ENCODE measurements at places on chromosomes 3 and 15.

DNA sequence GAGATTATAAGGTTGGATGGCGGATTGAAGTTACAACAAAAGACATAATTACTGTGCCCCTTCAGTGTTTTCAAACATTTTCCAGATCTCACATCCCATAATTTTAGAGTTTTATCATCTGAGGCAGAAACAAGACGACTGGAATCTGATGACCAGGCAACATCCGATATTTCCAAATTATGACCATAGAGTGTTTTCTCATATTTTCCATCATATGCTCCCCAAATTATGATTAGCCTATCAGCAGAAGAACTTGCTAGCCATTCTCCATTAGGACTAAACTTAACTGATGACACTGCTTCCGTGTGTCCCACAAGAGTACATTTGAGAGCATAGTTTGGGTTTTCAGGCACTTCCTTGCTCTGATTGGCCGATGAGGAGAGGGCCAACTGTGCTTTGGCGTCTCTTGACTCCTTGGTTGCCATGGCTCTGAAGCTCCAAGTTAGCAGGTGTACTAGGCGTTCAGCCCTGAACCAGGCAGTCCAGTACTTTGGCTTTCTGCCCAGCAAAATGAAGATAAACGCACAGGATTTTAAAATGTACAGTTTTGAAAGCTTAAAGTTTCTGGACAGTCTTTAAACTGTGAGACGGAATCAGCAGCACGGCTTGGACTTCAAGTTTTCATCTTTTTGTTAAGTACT lies 638 bp downstream of the WDR5B start:
- DNase-seq: no peak

GRCh38 chr15:97972366-97972765 lies 11.9 kb downstream of the ARRDC4 start:
- no peak for DNase-seq

GRCh38 chr3:27714146-27714526 lies 8.0 kb downstream of the EOMES start:
- DNase-seq: no peak

DNA sequence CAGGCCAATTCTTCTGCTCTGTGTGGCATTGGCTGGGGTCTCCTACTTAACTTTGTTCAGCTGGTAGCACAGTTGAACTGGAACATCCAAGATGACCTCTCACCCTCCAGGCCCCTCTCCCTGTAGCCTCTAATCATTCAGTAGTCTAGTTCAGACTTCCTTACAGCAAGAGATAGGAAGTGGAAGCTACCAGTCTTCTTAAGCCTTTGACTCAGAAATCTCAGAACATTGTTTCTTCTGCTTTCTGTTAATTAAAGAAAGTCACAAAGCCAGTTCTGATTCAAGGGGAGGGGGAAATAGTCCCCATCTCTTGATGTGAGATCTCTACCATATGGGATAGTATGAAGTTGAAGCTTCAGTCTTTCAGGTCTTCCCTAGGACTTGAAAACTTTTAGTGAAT lies 18.8 kb upstream of the SACM1L start:
- no peak for DNase-seq

DNA sequence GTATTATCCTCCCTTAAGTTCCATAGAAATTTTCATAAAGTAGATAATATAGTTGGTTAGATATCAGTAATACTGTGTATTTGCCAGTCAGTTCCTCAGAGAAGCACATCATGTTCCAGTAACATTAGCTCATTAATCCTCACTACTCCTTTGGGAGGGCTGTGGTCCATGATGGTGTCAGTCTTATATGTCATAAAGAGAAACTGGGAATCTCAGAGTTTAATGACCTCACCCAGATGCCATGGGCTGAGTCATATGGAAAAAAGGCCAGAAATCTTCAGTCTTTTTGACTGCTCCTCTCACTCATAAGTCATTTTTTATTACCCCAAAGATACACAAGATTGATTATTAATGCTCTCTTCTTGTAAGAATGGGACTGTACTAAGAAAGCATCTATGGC lies 188.6 kb downstream of the CHL1 start:
- DNase-seq: no peak

DNA sequence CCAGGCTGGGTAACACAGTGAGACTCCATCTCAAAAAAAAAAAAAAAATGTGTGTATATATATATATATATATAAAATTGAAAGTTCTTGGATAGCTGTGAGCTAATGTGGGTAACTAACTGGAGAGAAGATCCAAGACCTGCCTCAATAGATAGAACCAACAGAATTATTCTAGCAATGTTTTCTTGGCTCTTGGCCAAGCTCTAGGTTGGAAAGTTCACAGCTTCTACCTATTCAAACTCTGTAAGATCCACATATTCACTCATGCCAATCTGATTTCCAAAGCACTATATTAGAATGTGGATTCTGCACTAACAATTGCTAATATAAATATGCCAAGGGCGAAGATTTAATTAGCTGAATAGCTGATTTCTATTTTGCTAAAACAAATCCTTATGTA lies 29.8 kb upstream of the CMTM6 start:
- DNase-seq: no peak

Data from activated CD8-positive, alpha-beta memory T cell treated with anti-CD3 and anti-CD28 coated beads for 1 hour (primary cell).